ENCODE measurements at places on chromosomes 12 and 14.
A peak's percentile ranks its signal among the peaks of the same experiment; 100 is the strongest.

DNA sequence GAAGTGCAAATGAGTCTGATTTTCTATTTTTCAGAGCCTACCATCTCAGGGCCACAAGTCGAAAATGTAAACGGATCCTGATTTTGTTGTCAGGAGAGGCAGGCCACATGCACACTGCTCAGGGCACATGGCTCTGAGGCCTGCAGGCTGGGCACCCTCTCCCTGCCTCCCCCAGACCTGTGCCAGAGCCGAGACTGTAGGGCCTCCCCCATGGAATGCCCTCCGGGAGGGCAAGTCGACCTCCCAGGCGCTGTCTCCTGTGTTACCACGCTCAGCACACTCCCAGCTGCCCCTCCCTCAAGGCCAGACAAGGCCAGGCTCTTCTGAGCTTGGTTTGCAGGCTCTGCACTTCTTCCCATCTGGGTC lies 121.7 kb downstream of the CRACR2A start:
- no peak for DNase-seq

- no peak for DNase-seq
Observed at GRCh38 chr14:65043893-65044595, 57.3 kb downstream of the FNTB start.

- peak; percentile 70 for DNase-seq
Observed at GRCh38 chr14:90523544-90523943, 126.7 kb downstream of the CALM1 start.

- DNase-seq: no peak
Observed at GRCh38 chr12:60251091-60251490, 655.3 kb downstream of the SLC16A7 start.

- no peak for DNase-seq
Observed at GRCh38 chr12:129854591-129854990, 49.2 kb downstream of the TMEM132D start.

GRCh38 chr12:131458048-131458374 lies 252.9 kb upstream of the SFSWAP start:
- DNase-seq: no peak

GRCh38 chr14:35867280-35867629 lies 41.1 kb downstream of the BRMS1L start:
- no peak for DNase-seq

DNA sequence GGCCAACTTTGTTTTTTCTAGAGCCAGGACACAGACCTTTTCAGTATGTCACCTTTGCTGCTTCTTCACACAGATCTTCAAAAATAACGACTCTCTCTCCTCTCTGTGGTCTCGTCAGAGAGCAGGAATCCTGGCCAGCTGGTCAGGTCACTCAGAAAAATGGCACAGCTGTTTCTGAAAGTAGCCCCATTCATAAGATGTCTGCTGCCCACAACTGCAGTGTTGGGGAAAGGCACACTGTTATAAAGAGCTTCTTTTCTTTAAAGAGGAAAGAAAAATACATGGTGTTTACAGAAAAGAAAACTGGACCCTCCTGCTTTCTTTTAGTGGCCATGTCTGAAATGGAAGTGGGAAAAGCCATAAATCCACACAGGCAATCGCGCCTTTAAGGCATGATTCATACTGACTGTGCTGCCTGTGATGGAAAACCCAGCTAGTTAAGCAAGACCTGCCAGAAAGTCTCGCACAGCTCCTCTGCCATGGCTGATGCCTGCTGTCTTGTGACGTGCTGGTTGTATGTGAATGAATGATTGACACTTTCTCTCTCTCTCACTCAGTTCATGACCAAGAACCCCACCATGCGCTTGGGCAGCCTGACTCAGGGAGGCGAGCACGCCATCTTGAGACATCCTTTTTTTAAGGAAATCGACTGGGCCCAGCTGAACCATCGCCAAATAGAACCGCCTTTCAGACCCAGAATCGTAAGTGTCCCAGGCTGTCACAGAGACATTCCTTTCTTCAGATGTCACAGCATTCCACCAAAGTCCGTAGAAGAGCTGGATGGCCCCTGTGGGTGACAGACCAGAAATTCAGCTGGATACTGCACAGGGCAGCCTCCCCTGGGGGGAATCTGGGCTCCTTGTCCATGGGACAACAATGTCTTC lies 147.9 kb upstream of the HIF1A start:
- peak; percentile 77 for DNase-seq

DNA sequence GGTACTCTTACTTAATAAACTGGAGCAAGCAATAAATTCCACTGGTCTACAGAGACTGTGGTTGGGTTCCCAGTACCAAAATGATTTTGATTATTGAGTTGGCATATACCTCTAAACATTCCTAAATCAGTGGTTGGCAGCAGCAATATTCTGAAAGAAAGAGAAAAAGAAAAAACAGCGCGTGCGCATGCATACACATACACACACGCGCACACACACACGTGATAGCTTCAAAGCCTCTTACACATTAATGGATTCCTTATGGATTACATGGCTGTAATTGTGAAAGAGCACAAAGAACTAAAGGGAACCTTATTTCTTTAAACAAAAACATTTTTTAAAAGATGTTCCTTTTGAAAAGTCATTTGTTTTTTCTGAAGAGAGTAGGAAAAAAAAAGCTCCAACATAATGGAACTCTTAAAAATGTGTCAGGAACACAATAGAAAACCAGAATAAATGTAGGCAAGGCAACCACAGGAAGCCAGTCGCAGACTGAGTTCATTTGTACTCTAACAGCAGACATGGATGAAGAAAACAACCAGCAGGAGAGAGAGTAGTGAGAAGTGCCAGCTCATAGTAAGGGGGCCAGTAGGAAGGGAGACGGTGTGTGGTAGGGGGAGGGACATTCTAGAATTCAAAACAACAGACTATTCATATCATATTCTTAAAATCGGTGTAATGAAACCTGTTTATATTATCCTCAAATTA lies 80.0 kb downstream of the DRAM1 start:
- DNase-seq: peak; percentile 43

DNA sequence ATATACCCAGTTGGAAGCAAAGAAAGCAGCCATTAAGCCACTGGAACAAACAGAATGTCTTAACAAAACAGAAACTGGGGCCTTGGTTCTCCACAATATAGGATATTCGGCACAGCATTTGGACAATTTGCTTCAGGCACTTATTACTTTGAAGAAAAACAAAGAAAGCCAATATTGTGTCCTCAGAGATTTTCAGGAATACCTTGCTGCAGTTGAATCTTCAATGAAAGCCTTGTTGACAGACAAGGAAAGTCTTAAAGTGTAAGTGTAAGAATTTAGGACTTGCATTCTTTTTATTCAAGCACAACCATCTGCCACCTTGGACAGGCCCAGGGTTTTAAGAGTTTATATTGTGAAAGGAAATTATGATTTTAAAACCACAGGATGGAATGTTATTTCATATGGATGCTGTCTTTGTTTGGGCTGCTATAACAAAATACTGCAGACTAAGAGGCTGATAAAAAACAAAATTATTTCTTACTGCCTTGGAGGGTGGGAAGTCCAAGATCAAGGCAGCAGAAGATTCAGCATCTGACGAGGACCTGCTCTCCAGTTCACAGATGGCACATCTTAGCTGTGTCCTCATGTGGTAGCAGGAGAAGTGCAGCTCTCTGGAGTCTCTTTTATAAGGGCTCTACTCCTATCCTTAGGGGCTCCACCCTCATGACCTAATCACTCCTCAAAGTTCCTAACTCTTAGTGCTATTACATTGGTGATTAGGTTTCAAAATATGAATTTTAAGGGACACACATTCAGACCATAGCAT lies 197.0 kb downstream of the SYNE2 start:
- DNase-seq: no peak

DNA sequence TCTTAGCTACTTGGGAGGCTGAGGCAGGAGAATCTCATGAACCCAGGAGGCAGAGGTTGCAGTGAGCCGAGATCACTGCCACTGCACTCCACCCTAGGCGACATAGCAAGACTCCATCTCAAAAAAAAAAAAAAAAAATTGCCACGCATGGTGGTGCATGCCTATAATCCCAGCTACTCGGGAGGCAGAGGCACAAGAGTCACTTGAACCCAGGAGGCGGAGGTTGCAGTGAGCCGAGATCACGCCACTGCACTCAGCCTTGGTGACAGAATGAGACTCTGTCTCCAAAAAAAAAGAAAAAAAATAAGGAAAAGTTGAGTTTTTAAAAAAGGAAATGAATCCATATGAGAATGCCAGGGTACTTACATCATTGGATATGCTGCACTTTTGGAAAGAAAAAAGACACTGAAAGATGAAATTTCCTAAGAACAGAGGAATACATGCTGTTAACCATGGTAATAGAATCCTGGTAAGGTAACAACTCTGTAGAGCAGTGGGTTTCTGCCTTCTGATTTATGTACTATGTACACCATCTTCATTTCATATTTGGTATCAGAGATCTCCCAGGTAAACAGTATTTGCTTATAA lies 222.7 kb downstream of the ERC1 start:
- DNase-seq: no peak

DNA sequence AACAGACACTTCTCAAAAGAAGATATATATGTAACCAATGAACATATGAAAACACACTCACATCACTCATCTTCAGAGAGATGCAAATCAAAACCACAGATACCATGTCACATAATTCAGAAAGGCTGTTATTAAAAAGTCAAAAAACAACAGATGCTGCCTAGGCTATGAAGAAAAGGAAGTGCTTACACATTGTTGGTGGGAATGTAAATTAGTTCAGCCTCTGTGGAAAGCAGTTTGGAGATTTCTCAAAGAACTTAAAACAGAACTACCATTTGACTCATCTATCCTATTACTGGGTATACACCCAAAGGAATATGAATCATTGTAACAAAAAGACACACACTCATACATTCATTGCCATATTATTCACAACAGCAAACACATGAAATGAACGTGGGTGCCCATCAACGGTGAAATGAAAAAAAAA lies 35.1 kb downstream of the EIF2S3B start:
- no peak for DNase-seq

- no peak for DNase-seq
Observed at GRCh38 chr12:110819646-110820045, 27.1 kb upstream of the CCDC63 start.

- DNase-seq: no peak
Observed at GRCh38 chr14:98908050-98908449, 363.9 kb downstream of the BCL11B start.

- no peak for DNase-seq
Observed at GRCh38 chr12:55708695-55709233, 1.1 kb upstream of the ITGA7 start.

DNA sequence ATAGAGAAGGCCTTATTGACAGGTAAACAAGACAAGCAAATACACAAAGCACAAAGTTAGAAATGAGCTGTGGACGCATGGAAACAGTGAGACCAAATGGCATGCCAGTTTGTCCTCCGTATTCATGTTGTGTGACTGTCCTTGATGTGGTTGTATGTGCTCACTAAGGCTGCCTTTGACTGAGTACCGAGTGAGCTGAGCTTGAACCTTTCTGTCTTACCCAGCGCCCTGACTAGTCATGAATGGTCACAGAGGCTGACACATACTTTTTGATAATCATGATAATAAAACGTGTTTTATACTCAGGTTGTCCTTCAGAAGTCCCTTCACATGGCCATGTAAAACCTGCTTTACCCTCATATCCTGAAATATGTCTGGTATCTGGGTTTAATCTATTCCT lies 553 bp upstream of the CATSPERB start:
- no peak for DNase-seq

- DNase-seq: no peak
Observed at GRCh38 chr14:65382586-65382985, 29.9 kb upstream of the FUT8 start.

GRCh38 chr12:31361730-31362114 lies 35.8 kb upstream of the SINHCAF start:
- no peak for DNase-seq

DNA sequence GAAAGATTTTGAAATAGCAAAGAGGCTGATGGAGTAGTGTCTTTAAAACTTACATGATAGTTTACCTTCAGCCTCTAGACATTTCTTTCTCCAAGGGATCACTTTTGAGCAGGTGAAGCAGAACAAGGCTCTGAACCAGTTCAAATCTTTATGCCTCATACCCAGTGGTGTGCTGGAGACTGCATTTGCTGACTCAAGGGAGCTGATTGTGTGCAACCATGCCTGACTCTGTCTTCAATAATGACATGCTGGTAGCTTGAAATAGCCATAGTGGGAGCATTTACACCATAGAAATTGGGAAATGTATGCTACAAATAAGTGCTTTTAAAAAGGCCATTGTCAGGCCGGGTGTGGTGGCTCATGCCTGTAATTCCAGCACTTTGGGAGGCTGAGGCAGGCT lies 482.0 kb downstream of the TMTC2 start:
- no peak for DNase-seq

DNA sequence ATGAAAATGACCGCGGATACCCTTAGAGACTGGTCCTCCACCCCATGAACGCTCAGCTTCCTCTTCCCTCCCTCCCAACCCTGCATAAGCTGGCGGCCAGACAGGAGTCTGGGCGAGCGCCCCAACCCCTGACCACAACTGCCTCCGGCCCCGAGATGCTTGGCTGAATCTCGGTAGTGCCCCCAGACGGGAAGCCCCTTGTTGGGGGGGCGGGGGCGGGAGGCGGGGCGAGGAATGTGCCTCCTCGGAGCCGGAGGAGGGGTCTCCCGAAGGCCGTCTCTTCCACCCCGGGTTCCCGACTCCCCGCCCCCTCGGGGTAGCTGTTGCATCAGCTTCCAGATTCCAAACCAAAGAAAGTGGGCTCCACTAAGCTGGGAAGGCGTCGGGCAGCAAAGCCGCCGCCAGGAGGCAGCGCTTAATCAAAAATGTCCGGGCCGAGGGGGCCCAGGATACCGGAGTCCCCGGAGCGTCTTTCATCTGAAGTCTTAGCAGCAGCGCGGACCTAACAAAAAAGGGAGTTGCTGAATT lies 7.1 kb upstream of the MRPL52 start:
- DNase-seq: peak; percentile 96

DNA sequence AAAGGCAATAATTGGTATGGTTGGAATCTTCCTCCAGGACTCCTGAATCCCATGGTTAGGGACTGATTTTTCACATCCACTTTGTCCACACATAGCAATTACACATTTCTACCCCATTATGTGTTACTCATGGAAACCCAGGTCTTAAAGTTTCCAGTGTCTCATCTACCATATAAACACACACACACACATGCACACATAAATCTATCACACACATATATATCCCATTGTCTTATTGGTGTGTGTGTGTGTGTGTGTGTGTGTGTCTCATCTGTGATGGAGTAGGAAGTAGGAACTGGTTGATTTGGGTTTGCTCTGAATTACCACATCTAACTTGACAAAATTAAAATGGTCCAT lies 525.4 kb downstream of the FUT8 start:
- DNase-seq: no peak

DNA sequence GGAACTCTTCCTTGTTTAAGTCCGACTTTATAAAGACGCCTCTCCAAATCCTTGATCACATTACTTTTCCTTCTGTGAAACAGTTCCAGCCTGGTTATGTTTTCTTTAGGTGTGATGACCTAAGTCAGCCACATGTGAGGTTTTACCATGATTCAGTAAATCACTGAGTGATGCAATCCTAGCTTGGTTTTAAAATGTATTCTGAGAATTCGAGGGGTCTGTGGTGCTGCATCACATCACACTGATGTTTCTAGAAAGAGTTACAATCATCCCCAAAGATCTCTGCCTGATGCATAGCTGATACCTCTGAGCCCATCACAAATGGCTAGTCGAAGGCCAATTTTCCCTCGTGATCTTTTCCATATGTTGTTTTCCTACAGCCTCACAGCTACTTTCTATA lies 152.7 kb downstream of the ANO2 start:
- DNase-seq: no peak

All from astrocyte of the hippocampus (primary cell).